ENCODE measurements at places on chromosomes 13 and 19. TPM values are rescaled to one million over a fixed set of nuclear protein-coding genes. Genes with fewer than 3 reads are reported as not detected.
A peak's percentile ranks its signal among the peaks of the same experiment; 100 is the strongest.

Gene SLC44A2
- 85.5 TPM for total RNA-seq

- peak; percentile 83 for DNase-seq
- H3K4me3 ChIP-seq: no peak overlapping the region
- no peaks in the 10 kb centered on the region for H3K4me1 ChIP-seq
- no peak overlapping the region for H3K27ac ChIP-seq
- H3K27me3 ChIP-seq: peaks cover 2% of the 10 kb centered on the region
- H3K36me3 ChIP-seq: no peaks in the 10 kb centered on the region
These were observed 232.0 kb downstream of the B3GLCT start for GRCh38 chr13:31431722-31432137.

DNA sequence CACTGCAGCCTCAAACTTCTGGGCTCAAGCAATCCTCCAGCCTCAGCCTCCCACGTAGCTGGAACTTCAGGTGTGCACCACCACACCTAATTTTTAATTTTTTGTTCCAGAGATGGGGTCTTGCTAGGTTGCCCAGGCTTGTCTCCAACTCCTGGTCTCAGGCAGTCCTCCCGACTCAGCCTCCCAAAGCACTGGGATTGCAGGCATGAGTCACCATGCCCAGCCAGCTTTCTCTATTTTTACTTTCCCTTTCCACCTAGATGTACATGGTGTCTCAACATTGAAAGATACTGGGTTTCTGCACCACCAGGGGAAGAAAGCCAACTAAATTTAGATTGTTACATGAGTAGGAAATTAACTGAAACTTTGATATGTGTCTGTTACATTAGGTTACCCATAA lies 13.8 kb upstream of the ZNF846 start:
- H3K36me3 ChIP-seq: peaks cover 6% of the 10 kb centered on the region
- DNase-seq: no peak
- no peak overlapping the region for H3K27ac ChIP-seq
- H3K4me1 ChIP-seq: peaks cover 16% of the 10 kb centered on the region
- no peak overlapping the region for H3K4me3 ChIP-seq

GRCh38 chr19:19468424-19469050 lies 46.8 kb downstream of the TSSK6 start:
- H3K36me3 ChIP-seq: peaks cover 73% of the 10 kb centered on the region
- no peaks in the 10 kb centered on the region for H3K27me3 ChIP-seq
- H3K27ac ChIP-seq: no peak overlapping the region
- H3K4me3 ChIP-seq: no peak overlapping the region
- no peak for DNase-seq

Gene ZNF626
- total RNA-seq: 1.7 TPM

Data from activated CD4-positive, alpha-beta T cell treated with anti-CD3 and anti-CD28 coated beads, Interleukin-2, amount 10 ng/mL, durations not matched to agents 24 days and 14 days (primary cell).